Stimulated activated CD8-positive, alpha-beta memory T cell treated with anti-CD3 and anti-CD28 coated beads, Interleukin-4, amount 100 ng/mL, for 1 hour (primary cell): ENCODE measurements at places on chromosomes 4 and X.

- DNase-seq: no peak
Measured at GRCh38 chr4:25013756-25014661, 16.7 kb downstream of the LGI2 start.

DNA sequence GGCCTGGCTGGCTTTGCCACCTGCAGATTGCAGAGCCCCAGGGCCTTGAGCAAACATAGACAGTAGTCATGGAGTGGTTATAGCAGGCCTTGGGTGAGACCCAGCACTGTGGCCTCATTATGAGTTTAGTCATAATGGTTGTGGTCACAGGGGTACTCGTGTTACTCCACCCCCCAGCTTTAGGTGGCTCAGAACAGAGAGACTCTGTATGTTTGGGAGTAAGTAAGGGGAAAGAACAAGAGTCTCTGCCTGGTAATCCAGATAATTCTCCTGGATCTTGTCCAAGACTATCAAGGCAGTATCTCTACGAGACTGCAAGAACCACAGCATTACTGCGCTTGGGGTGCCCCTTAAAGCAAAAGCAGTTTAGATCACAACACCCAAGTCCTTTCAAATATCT lies 62.3 kb upstream of the SCRG1 start:
- DNase-seq: no peak

GRCh38 chr4:177487977-177488376 lies 45.7 kb upstream of the AGA start:
- DNase-seq: no peak

GRCh38 chrX:7050271-7050670 lies 97.2 kb upstream of the STS start:
- no peak for DNase-seq

GRCh38 chr4:186144946-186145569 lies 40.6 kb downstream of the FAM149A start:
- no peak for DNase-seq

DNA sequence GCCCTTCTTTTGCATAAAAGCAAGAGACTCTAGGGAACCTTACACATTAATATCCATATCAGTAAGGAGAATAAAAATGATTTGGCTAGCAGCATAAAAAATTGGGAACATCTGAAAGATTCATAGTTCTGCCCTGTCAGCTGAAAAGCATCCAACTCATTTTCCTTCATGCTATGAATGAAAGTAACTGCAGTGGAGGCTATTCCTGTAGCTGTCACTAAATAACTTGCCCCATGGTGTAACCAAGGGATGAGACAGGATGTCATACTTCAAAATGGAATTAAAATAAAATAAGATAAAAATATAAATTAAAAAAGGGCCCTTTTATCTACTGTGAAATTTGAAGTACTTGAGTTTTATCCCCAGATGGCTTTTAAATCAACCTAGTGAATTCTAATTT lies 878.8 kb downstream of the C4orf33 start:
- DNase-seq: no peak

DNA sequence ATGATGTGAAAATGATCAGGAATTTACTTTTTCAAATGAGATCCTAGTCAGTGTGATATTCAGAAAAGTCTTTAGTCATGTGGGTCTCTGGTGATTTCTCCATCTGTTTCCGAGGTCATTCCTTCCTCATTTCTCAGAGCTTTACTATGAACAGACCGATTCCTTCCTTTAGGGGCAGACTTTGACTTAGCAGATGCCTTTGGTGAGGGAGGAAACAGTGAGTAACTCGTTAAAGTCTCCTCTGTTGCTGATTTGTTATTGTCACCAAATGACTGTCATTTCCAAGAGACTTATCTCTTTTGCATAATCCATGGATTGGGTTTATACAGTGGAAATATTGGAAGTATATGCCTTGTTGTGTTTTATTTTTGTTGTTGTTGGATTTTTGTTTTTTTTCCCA lies 76.2 kb upstream of the CD99 start:
- no peak for DNase-seq
